ENCODE measurements at places on chromosomes 2 and 18.
A peak's percentile ranks its signal among the peaks of the same experiment; 100 is the strongest.

- peak; percentile 64 for DNase-seq
Observed at GRCh38 chr2:27737676-27738348, 33.7 kb upstream of the MRPL33 start.

GRCh38 chr2:99256677-99257076, 1.2 kb upstream of the LYG2 start:
- DNase-seq, result no peak

DNA sequence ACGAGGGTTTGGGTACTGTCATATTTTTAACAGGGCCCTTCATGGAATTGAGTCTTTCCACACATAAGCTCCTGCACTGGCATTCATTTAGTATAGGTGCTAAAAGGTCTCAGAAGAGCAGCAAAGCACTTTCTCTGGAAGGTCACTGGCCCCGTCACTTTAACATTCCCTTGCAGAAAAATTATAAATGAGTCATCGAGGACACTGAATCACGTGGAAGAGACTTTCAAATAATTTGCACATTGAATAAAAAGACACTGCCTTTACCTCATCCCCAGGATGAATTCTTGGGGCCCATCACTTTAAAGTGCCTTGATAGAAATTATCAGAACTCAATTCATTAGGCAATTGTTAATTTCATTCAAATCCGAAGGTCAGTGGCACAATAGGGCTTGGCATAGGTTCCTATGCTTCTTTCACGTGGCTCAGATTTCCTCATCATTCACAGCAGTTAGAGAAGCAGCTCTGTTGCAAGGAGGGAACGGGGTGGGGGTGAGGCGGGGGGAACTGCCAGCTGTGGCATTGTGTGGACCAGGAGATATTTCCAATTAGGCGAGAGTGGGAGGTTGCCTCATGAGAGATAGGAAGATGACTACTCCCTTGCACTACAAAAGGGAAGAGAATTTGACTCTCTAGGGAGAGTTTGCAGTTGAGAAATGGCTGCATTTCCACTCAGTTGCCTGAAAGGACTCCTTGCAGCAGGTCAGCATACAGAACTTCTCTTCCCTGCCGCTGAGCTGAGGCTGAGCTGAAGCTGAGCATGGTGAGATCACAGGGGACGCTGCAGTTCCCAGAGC, 86.3 kb upstream of the NPAS2 start:
- DNase-seq, result peak; percentile 75

DNA sequence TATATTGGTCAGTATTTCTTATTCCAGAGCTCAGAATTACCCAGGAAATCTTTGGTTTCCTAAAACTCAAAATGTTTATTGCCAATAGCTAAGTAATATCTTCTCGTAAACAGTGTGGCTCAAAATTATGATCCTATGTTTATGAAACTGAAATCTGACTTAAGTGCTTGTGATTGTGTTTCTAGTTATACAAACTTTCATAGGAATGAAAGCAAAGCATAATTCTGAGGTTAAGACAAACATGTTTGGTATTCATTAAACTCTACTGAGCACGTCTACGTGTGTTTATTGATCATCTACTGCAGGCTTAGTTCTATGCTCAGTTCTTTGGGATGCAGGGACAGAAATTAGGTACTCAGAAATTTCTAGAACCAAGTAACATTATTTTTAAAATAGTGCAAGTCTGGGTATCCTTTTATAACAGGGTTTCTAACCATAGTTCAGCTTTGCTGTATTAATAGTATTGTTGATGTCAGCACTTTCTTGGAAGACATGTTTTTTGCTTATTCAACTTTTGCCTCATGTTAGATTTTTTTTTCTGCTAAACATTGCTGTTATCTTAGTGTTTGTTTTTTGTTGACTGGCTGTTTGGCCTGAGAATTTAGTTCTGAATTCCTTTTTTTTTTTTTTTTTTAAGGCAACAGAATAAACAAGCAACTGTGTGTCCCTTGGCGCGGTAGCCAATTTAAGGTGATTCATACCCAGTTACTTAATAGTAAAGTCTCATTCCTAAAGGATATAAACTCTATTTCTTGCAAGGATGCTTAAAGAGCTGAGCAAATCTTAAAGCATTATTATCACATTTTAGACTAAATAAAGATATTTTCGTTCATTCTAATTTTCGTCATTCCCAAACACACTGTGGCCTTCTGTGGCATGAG, 31.3 kb downstream of the PTPRM start:
- DNase-seq, result no peak

DNA sequence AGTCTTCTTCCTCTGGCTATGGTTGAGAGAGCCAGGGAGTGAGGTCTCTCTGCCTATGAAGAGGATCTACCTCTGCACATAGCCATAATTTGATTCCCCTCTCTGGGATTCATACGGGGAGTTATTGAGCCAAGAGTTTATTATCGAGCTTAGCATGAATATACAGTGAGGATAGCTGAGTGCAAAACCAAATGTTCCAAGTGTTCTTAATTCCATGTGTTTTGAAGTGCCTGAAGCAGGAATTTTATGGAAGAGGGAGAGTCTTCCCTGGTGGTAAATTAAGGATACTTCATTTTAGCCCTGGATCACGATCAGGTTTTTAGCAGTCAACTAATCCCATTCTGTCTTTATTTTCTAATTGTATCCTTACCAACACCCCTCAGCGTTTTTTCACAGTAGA, 270.6 kb downstream of the C1D start:
- DNase-seq, result no peak

DNA sequence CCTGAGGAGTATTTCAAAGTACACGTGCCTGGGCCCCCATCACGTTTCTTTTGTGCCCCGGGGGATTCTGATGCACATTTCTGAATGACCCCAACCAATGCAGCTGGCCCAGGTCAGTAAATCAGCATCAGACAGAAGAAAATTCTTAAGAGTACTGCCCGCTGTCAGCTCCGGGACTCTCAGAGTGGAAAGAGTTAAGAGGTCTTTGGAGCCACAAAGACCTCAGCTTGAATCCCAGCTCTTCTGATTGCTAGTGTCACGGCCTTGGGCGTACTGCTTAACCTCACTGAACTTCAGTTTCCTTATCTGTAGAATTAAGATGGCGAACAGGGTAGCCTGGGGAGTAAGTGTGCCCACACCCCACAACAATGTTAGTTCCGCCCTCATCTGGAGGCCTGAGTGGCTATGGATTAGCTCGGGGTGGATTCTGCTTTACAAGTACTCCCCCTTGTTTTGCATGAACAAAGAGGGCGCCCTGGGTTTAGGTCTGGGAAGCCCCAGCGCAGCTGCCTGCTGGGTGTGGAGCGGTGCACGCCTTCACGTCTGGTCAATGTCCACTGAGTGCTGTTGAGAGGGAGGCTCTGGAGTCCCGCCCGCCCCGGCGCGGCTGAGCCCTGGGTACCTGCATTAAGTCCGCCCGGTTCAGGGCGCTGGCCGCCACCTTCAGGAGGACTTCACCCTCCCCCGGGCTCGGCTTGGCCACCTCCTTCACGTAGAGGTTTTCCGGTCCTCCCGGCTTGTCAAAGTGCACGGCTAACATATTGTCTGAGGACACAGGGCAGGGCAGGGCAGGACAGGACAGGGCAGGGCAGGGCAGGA, 858 bp downstream of the TP53I3 start:
- peak; percentile 87 for DNase-seq

DNA sequence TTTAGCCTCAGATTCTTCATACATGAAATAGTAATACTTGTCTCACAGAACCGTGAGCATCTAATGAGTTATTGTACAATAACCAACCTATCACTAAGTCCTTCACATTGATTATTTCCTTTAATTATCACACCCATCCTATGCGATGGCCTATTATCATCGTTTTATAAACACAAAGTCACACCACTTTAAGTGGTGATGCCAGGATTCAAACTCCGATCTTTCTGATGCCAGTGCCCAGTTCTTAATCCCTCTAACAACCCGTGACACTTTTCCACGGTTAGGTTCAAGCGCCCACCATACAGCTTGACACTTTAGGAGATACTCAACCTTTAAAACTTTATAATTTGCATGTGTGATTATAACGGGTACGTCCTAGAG, 523 bp upstream of the ALMS1 start:
- no peak for DNase-seq

- peak; percentile 98 for DNase-seq
Observed at GRCh38 chr18:9643549-9643948, 29.2 kb upstream of the PPP4R1 start.

- DNase-seq, result no peak
Observed at GRCh38 chr18:42004653-42005052, 49.6 kb downstream of the PIK3C3 start.

DNA sequence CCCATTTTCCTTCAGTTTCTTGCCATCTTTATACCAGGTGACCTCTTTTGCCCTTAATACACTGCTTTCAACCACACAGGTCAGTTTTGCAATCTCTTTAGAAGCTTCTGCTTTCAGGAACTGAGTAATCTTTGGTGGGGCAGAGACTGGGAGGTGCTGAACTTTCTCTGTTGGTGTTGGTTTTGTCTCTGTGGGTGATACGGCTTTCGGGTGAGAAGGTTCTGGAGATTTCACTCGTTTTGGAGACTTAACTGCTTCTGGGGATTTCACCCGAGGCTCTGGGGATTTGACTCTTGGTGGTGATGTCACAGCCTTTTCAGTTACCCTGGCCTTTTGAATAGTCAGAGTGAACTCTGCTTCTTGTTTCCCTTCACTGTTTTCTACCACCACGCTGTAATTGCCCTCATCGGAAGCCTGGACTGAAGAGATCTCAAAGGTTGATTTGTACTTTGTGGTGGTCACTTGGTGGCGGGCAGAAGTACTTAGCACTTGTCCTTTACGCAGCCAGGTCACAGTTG, 50.4 kb downstream of the PLEKHA3 start:
- no peak for DNase-seq

- DNase-seq, result no peak
Observed at GRCh38 chr2:171069286-171069956, 91.3 kb downstream of the TLK1 start.

DNA sequence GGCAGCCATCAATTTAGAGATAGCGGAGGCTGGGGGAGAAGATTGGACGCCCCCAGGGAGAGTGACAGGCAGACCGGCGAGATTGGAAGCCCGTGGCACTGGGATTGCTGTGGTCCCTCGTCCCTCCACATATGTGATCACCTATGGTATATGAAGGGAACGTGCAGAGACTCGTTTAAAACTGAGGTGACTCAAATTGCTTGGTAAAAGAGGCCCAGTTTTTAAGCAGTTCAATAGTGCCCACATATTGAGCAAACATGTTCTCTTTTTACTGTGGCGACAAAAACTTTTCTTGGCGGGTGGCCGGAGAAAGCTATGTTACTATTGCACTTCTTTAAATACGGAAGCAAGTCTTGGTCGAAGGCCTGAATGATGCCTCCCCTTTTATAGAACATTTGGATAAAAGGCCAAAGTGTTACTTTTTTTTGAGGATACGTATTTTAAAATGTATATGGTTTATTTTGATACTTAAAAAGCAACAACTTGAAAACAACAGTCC, 9.1 kb downstream of the B3GNT2 start:
- no peak for DNase-seq

DNA sequence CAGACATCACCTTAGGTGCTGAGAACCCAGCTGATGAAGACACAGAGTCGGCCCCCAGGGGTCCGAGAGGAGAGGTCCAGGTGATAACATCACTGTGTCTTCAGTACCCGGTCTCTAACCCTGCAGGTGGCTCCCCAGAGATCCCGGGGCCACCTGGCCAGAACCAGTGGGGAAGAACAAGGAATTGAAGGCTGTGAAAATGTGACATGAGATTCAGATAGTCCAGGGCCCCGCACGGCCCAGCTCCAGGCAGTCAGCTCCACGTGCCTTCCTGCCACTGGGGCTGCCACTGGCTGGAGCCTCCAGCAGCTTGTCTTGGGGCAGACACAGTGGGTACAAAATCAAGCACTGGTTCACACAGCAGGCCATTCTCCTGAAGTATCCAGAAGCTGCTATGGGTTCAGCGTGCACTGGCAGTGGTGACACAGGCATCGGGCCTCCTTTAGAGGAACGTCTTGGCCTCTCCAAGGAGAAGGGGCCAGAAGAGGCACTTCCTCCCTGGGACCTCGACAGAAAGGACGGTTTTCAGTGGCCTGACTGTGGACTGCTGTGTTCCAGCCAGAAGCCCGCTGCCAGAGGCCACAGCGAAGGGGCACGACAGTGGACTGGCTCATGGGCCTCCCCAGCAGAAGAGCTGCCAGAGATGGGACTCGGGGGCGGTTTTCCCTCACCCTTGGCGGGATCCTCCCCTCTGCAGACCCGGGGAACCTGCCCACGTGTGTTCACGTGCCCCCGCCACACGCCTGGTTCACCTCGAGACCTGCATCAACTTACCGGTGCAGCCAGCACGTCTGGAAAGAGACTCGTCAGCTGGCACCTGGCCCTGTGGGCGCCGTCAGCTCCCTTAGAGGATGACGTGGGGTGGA, 150.4 kb downstream of the HDAC4 start:
- DNase-seq, result no peak

- no peak for DNase-seq
Observed at GRCh38 chr2:127072970-127073369, 34.0 kb downstream of the BIN1 start.

GRCh38 chr2:78546843-78547242, 478.7 kb upstream of the REG3G start:
- DNase-seq, result no peak

GRCh38 chr2:149365931-149366583, 35.7 kb downstream of the LYPD6 start:
- DNase-seq, result peak; percentile 75

- peak; percentile 95 for DNase-seq
Observed at GRCh38 chr2:217162533-217162932, 302.7 kb upstream of the TNP1 start.

GRCh38 chr2:23209059-23209458, 175.9 kb upstream of the KLHL29 start:
- no peak for DNase-seq

DNA sequence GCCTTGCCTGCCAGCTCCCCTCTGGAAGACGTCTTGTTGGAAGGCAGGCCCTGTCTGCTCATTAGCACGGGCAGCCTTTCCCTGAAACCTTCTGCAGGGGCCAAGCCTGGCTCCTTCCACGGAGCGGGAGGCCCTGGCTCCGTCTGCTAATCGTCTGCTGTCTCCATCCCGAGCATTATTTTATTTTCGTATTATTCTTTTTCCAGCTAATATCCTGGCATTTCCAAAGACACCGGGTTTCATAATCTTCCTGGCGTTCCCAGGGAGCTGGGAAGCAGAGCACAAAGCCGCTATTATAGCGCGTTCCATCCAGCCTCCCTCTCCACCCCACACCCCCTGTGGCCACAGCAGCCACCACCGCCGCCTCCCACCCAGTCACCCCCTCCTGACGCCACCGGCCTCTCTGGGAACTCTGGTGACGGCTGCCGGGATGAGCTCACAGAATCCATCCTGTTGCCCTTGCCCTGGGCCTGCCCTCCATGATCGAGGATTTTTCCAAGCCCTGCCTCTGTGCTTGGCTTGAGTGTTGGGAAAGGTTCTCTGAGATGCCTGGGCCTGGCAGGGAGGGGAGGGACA, 125.5 kb downstream of the DYSF start:
- no peak for DNase-seq

- DNase-seq, result no peak
Observed at GRCh38 chr2:112035786-112036185, 19.3 kb upstream of the TMEM87B start.

DNA sequence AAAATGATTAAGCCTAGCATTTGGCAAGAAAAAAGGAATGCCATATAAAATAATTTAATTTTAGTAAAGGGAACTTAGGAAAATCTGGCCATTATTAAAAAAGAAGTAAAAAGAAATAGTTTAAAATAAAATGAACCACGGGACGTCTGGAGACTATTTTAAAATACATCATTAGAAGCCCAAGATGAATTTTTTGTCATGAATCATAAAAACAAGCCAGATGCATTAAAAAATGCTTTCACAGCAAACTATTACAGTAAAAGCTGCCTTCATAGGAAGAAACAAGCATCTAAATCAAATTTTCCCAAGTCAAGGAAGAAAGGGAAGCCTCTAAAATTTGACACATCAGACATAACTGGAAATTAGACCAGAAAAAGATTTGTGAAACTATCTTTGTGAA, 33.0 kb downstream of the COL5A2 start:
- peak; percentile 52 for DNase-seq
